ENCODE measurements at places on chromosomes 6 and 20. TPM values are rescaled to one million over a fixed set of nuclear protein-coding genes. Genes with fewer than 3 reads are reported as not detected.
A peak's percentile ranks its signal among the peaks of the same experiment; 100 is the strongest.

DNA sequence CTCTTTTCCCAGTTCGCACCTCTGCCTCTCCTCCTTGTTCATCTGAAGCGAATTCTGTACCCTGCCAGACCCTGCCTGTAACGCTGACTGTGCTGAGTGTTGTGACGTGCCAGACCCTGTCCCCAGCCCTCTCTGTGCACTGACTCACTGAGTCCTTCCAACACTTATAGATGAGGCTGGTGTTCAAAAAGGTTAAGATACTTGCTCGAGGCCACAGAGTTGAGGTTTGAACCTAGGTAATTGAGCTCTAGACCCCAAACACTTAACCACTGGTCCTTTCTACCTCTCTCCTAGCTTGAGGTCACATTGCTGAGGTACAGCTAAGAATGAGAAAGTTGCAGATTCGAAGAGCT is 45.7 kb upstream of the NEDD9 start:
- DNase-seq, result peak; percentile 14

GFOD1 gene
- 10.8 TPM for total RNA-seq

DNA sequence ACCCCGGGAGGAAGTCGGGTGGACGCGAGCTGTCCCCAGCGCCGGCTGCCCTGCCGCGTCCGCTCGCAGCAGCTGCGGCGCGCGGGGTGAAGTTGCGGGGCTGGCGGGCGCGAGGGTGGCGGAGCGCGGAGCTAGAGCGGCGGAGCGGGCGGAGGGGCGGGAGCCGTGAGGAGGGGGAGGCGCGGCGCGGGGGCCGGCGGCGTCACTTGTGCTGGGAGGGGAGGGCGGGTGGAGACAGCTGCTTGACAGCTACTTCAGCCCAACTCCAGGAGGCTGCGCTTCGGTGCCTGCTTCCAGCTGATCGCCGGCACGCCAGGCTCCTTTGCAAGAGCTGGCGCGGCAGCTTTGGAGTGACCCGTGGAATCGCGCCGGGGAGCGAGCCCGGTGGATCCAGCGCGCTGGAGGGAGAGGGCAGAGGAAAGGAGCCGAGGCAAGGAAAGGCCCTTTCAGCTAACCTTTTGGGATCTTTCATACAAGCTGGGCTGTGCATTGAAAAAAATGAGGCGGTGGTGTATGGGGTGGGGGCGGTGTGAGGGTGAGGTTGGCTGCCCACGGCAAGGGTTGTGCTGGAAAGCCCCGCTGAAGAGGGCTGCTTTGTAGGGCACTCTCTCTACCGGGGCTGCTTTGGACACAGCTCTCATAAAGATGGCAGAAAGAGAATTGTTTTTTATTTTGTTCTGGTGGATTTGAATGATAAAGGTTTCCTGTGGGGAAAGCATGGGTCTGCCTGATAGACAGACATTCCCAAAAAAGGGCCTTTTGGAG is 24.6 kb downstream of the RIPOR2 start:
- peak; percentile 47 for DNase-seq

- no peak for DNase-seq
Observed at GRCh38 chr20:1144401-1145172, 26.2 kb downstream of the PSMF1 start.

Data from astrocyte (in vitro differentiated cells and primary cell).